Cardiac muscle cell (in vitro differentiated cells and primary cell): ENCODE measurements at places on chromosomes 7 and 10. TPM values are rescaled to one million over a fixed set of nuclear protein-coding genes. Genes with fewer than 3 reads are reported as not detected.

DNA sequence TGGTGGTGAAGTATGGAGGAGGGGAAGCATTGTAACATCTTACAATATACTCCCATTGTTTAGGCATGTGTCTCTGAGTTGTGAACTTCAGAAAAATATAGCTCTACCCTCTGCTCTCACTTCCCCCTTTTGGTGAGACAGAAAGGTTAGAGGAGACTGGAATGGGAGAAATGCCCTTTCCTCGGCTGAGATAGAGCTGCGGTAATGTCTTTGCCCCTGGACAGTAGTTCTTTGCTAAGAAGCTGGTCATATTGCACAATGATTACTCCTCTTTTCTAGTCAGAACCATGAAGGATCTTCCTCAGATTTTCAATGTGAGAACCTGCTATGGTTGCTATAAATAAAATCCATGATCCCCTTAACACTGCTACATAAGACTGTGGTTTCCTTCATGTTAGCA, 171.0 kb downstream of the SEM1 start:
- DNase-seq, result no peak
- H3K4me1 ChIP-seq, result no peaks in the 10 kb centered on the region
- no peaks in the 10 kb centered on the region for H3K27me3 ChIP-seq
- H3K4me3 ChIP-seq, result no peak overlapping the region
- no peak overlapping the region for H3K27ac ChIP-seq

CLEC5A gene
- total RNA-seq, result not detected in 2 replicates

GRCh38 chr7:155580367-155580766, 34.0 kb upstream of the CNPY1 start:
- H3K27ac ChIP-seq, result no peak overlapping the region
- no peaks in the 10 kb centered on the region for H3K36me3 ChIP-seq
- no peak overlapping the region for H3K4me3 ChIP-seq
- no peak for DNase-seq
- H3K4me1 ChIP-seq, result no peaks in the 10 kb centered on the region

DNA sequence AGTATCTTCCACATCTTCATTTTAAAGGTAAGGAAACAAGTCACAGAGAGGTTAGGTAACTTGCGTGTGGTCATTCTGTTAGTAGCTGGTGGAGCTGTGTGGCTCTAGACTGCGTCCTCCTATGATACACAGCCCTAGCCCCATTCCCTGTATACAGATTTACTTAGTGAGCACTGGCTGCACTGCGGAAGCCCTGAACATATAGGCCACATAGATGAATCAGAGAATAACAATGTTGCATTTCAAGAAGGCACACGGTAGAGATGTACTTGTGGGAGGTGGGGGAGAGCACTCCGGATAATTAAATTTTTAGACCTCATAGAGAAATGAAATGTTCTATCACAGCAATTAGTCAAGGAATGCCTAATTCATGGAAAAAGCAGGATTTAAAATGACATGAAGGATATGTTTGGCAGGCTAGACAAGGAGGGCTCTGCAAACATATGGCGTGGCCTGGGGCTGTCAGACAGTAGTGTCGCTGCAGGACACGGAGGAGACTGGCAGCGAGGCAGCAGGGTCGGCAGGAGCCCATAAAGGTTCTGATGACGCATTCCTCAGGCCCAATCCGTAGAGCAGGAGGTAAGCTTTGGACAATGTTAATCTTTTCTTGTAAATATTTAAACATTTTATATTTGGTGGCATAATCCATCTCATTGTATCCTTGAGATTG, 29.5 kb downstream of the RAB11FIP2 start:
- H3K4me1 ChIP-seq, result no peaks in the 10 kb centered on the region
- H3K36me3 ChIP-seq, result no peaks in the 10 kb centered on the region
- no peak for DNase-seq
- H3K27ac ChIP-seq, result no peak overlapping the region
- H3K4me3 ChIP-seq, result no peak overlapping the region
